ENCODE measurements at places on chromosomes 13 and 19.

DNA sequence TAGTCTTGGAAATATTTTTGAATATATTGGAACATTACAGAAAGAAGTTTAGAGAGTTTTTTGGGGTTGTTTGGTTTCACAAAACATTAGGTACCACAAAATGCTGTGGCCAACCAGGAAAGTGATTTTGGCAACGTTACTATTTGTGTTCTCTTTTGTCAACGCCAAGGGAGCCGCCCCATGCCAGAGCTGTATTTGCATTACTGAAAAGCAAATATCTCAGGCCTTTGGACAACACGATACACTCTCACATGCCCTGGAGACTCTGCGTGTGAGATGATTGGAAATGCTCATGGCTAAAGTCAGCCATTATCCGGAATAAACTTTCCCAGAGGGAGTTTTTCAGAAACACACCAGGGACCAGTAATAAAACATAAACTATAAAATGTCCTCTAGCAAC lies 324.6 kb downstream of the SHISA2 start:
- no peak for DNase-seq

DNA sequence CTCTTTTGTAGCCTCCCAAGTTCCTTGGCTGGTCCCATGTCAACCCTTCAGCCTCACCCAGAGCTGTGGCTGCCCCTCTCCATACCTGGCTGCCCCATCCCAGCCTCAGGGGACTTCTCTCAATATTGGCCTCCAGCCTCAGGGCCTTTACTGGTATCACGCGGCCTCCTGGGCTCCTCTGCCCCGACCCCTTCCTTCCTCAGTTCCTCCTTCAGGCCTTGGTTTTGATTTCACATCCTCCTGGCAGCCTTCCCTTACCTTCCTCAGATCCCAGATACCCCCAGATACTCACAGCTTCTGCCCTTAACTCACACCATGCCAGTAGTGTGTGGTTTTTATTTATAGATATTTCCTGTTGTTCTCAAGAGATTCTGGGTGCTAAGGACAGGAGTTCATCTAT lies 12.8 kb upstream of the SCN1B start:
- no peak for DNase-seq

DNA sequence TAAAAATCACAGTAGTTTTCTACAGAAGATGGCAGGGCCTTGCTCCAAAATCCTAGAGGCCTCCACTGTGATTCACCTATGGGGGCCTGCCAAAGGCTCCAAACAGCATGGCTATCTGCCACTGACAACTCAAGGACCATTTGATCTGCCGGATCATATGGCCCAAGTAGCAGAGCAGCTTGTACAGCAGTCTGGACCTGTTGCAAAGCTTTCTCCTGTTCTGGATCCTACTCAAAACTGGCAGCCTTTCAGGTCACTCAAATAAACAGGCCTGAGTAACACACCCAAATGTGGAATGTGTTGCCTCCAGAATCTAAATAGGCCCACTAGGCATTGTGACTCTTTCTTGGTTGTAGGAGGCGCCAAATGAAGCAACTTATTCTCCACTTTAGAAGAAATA lies 1049.3 kb downstream of the PCDH9 start:
- DNase-seq, result no peak

GRCh38 chr13:38308736-38309135 lies 40.9 kb upstream of the UFM1 start:
- DNase-seq, result no peak

DNA sequence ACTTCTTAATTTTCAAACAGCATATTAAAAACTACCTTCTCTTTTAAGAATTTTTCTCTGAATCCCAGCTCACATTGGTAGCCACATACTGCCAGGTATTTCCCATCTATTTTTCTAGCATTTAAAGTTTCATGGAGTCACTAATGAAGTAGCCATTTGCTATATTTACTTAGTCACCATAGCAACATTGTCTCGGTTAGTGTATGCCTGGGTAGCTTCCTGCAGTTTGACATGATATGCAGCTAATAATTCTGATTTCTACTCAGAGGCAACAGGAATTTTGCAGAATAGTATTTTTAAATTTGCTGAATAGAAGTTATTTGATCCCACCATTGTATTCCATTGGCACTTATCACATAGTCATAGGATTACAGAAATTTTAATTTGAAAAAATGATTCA lies 30.9 kb upstream of the KCTD4 start:
- no peak for DNase-seq

- DNase-seq, result no peak
Measured at GRCh38 chr19:9953802-9954542, 17.7 kb upstream of the OLFM2 start.

- no peak for DNase-seq
Measured at GRCh38 chr13:99227909-99228688, 27.4 kb downstream of the UBAC2 start.

DNA sequence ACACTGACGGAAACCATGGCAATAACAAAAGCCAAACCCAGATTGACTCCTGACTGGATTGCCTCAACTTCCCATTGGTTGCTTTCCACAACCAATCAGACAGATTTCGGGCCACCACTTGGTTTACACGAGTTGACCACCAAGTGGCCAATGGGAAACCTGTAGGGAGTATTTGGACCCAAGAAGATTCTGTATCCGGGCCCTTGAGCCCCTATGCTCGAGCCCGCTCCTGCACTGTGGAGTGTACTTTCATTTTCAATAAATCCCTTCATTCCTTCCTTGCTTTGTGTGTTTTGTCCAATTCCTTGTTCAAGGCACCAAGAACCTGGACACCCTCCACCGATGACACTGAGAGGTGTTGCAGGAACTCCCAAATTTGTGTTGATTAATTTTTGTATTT lies 24.1 kb upstream of the URI1 start:
- DNase-seq, result no peak

GRCh38 chr19:4044990-4045465 lies 21.7 kb downstream of the ZBTB7A start:
- DNase-seq, result no peak

- DNase-seq, result no peak
Measured at GRCh38 chr13:78806457-78806856, 147.5 kb upstream of the OBI1 start.

GRCh38 chr19:3184847-3185460 lies 776 bp upstream of the NCLN start:
- DNase-seq, result peak; percentile 36

DNA sequence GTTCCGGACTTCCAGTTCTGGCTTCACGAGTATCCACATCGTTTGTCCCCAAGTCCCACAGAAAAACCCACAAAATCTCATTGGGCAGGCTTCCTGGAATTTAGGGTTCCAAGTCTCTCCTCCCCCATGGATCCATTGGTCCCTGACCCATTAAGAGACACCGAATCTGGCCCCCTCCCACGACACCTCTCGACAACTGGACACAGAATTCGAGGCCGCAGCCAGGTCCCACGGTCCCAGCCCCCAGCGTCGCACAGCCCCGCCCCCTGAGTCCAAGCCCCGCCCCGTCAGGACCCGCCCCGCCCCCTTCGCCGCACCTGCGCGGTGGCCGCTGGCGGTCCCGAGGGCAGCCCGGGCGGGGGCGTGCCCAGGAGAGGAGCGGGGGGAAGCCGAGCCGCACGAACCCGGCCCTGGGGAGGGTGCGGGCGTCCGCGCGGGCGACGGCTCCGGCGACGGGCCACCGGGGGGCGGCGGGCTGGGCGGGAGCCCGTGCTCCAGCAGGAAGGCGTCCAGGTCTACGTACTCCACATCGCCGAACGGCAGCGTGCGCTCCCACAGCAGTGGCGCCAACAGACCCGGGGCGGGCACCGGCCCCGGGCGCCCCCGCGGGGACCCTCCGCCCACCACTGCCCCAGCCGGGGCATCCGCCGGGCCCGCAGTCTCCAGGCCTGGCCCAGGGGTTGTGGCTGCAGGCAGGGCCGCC lies 1.8 kb downstream of the DBP start:
- peak; percentile 83 for DNase-seq

- DNase-seq, result no peak
Measured at GRCh38 chr13:30923418-30923817, 9.0 kb upstream of the TEX26 start.

GRCh38 chr13:99693852-99694611 lies 192.8 kb downstream of the TM9SF2 start:
- DNase-seq, result no peak

- DNase-seq, result no peak
Measured at GRCh38 chr19:6414793-6415590, 9.6 kb downstream of the KHSRP start.

DNA sequence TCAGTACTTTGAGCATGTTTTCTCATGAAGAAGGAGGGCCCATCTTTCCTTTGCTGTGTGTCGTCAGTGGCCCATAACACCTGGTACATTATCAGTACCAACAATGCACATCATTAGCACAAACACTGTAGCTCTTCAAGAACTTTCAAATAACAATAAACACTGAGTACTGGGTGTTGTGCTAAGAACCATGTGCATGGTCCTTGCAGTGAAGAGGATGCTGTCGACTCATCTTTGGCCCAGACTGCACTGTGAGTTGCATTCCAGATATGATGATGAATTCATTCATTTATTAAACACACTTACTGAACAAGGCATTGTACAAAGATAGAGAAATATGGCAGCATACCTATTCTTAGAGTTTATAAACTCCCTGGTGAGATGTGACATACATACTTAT lies 55.8 kb downstream of the FLT3 start:
- no peak for DNase-seq

DNA sequence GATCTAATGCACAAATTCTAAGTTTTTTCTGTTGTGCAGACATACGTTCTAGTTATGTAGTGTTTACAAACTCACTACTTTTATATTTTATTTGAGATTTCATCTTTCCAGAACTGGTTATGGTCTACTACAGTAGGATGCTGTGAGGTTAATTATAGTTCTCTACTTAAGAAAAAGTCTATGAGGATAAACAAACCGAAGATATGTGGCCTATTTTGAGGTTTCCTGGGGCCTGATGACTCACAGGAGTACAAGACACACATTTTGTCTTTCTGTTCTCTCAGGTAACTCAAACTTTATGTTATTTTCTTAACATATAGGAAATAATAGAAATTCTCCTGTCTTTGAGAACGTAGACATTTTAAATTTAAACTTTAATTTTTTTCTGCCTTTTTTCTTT lies 45.1 kb downstream of the PCDH20 start:
- DNase-seq, result no peak

DNA sequence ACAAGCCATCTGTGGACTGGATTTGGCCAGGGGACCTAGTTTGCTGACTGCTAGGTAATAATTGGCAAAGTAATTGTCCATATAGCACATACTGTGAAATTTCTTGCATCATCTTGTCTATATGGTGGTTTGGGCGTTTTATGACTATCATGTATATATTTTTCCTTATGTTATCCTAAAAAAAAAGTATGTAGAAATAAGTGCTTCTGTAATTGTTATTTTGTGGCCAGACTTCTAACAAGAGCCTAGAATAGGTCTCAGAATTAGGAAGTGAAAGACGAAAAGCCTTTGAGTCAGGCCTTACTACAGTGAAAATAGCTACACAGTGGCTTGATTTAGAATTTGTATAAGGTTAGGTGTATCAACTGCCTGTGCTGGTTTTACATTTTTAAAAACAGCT lies 4.2 kb downstream of the FNDC3A start:
- no peak for DNase-seq

GRCh38 chr13:41354416-41354815 lies 43.3 kb downstream of the NAA16 start:
- no peak for DNase-seq

DNA sequence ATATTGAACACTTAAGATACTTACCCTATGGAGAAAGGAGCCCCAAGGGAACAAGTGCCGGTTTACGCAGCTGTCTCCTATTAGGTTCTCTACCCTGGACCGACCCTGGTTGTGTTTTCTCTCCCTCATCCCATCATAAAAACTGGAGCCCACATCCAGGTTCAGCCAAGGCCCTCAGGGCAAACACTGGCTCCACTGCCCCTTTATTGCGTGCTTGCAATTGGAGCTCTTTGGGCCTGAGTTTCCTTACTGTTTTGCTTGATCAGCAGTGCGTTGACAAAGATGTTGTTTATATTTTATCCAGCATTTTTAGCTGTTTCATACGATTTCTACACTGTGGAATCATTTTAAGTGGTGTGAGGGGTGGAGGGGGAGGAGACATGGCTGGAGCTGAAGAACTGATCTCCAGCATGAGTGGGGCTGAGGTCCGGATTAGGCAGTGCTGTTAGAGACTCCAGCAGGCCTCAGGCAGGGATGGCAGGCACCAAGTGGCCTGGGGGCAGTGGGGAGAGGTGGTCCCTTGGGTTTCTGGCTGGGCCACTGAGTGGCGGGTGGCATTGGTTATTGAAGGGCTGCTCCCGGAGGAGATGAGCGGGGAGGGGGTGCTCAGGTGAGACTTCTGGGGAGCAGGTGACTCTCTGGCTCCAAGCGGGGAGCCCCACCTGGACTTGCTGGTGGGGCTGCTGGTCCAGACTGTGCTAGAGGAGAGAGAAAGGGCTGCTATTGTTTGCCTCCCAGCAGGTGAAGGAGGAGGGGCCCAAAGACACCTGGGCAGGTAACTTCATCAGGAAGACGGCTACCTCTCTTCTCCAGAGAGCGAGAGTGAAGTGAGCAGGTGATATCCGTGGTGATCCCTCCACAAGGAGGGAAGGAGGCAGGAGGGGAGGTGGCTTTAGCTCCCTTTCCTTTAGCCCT lies 62.4 kb upstream of the RNF113B start:
- DNase-seq, result no peak

GRCh38 chr13:49062297-49062896 lies 86.7 kb downstream of the FNDC3A start:
- no peak for DNase-seq

GRCh38 chr13:75325711-75326110 lies 156.3 kb downstream of the TBC1D4 start:
- DNase-seq, result no peak

DNA sequence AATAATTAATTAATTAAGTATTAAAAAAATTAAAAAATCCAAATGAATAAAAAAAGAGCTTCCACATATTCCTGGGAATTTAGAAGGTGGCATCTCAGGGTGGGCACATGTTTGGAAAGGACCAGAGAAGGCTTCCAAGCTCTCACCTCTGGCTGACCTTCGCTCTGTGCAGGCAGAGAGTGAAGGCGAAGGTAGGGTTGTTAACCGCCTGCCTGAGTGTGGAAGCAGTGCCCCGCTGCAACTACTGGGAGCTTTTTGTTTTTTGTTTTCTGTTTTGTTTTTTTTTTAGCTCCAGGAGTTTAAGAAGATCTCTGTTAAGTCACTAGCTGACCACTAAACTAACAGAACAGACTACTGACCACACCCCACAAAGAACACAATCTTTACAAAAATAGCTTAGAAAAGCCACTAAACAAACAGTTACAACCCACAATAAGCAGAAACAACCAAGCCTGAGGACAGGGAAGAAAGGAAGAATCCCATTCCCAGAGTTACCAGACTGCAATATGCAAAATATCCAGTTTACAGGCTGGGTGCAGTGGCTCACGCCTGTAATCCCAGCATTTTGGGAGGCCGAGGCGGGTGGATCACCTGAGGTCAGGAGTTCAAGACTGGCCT lies 11.4 kb downstream of the ZNF541 start:
- DNase-seq, result no peak

All from ascending aorta (tissue), 2 donors.